ENCODE measurements at places on chromosomes 16 and 17.

GRCh38 chr17:81009136-81009535 lies 17.5 kb downstream of the CHMP6 start:
- no peak for DNase-seq

- no peak for DNase-seq
Measured at GRCh38 chr17:58327363-58328194, 1.0 kb downstream of the TSPOAP1 start.

- DNase-seq = no peak
Measured at GRCh38 chr17:47857551-47858455, 6.8 kb upstream of the SP6 start.

- DNase-seq = no peak
Measured at GRCh38 chr16:17770104-17770503, 299.3 kb upstream of the XYLT1 start.

- DNase-seq = no peak
Measured at GRCh38 chr17:61400066-61400716, 548 bp downstream of the TBX2 start.

DNA sequence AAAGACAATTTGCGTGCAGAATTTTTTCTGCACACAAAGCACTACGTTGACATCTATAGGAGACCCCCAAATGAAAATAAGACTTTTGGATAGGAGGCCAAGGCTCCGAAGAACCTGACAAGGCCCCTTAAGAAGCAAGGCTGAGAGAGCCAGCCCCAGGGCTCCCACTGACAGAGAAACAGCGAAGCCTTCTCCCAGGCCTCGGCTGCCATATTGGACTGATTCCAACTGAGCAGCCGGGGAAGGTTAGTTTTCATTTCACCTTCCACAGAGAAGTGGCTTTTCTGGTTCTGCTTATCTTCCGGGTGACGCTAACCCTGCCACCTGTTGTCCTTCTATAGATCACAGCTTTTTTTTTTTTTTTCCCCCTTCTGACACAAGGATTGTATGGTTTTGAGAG lies 356.7 kb downstream of the SOX9 start:
- DNase-seq = no peak

GRCh38 chr16:49835161-49835777 lies 20.6 kb downstream of the ZNF423 start:
- DNase-seq = no peak

DNA sequence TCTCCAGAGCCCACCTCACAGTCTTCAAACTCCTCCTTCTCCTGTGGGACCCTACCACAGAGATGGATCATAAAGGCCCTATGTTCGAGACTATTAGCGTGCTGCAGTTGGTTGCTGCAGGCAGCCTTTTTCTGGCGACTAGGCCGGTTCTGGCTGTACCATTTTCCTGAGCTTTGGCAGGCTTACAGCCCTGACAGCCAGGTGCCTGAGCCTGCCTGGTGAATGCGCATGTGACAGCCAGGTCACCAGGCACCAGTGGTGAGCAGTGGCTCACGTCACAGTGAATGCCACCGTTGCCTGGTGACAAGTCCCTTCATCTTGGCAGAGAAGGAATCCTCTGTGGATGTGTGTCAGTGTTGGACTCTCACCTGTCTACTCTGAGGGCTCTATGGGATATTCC lies 978.8 kb downstream of the KCNJ18 start:
- no peak for DNase-seq

DNA sequence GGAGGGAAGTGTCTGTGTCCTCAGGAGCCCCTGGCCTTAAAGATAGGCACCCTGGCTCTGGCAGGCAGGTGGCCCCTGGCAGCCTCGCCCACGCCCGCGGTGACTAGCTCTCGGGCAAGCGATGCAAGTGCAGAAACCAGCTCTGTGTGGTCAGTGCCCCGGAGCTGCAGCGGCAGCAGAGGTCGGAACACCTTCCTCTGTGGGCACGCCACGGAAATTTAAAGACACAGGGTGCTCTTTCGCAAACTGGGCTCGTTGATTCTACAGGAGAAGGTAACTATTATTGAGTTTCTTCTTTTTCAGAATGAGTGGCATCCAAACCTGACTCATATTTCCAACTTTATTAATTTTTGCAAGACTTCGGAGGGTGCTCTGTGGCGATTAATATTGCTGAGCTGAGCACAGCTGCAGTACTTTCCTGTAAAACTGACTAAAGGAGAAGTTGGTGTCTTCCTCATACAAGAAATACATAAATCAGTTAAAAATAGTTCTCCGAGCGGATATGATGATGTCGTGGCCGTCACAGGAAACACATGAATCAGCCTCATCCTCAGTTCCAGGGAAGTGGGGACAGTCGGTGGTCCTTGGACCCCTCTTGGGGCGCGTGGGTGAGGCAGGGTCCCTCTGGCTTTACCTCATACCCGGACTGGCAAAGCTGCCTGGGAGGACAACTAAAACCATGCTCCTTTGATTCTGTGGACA lies 120.2 kb downstream of the METRNL start:
- peak; percentile 80 for DNase-seq

GRCh38 chr17:15255713-15256454 lies 9.2 kb downstream of the PMP22 start:
- no peak for DNase-seq

GRCh38 chr17:45906237-45906636 lies 11.9 kb downstream of the MAPT start:
- no peak for DNase-seq

GRCh38 chr16:56909527-56909979 lies 22.4 kb upstream of the HERPUD1 start:
- no peak for DNase-seq

Data from stimulated activated CD4-positive, alpha-beta T cell treated with anti-CD3 and anti-CD28 coated beads, Interleukin-1b, Interleukin-23, amount 100 ng/mL, for 48 hours (primary cell).